ENCODE measurements at places on chromosomes 6 and 20. TPM values are rescaled to one million over a fixed set of nuclear protein-coding genes. Genes with fewer than 3 reads are reported as not detected.
A peak's percentile ranks its signal among the peaks of the same experiment; 100 is the strongest.

The COX4I2 gene
- 11.4 TPM for total RNA-seq

The LY6G6F gene
- not detected for total RNA-seq

The TBPL1 gene
- total RNA-seq, result 17.8 TPM

The CNBD2 gene
- total RNA-seq, result 3.2 TPM

The SOX18 gene
- 83.4 TPM for total RNA-seq

The VGLL2 gene
- total RNA-seq, result 0.26 TPM

The FBXO9 gene
- 91.8 TPM for total RNA-seq

The PRR18 gene
- total RNA-seq, result 0.65 TPM

The HLA-DRB1 gene
- 45.9 TPM for total RNA-seq

The TXLNB gene
- 52.4 TPM for total RNA-seq

The FAM209B gene
- total RNA-seq, result not detected

The CGA gene
- total RNA-seq, result 1.2 TPM

The C20orf202 gene
- total RNA-seq, result not detected

The PXDC1 gene
- 32.8 TPM for total RNA-seq

The CALHM4 gene
- not detected for total RNA-seq

DNA sequence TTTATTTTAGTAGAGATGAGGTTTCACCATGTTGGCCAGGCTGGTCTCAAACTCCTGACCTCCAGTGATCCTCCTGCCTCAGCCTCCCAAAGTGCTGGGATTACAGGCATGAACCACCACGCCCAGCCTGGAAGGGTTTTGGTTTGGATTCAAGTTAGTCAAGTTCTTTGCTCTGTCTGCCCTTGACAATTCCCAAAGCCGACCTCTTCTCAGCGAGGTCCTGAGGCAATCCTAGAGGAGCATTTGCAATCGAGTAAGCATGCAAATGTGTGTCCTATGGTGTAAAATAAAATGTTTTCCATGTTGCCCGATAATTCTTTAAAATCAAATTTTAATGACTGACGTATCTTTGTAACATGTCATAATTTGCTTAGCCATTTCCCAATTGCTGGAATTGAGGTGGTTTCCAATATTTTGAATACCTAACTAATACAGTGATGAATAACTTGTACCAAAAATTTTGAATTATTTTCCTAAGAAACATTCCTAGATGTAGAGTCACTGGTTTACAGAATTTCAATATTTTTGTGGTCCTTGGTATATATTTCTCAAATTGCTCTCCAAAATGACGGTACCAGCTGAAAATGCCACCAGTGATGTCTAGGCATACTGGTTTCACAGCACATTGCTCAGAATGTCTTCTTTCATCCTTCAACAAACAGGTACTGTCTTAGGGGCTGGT is 38.7 kb downstream of the GTF2H5 start:
- no peak for DNase-seq

DNA sequence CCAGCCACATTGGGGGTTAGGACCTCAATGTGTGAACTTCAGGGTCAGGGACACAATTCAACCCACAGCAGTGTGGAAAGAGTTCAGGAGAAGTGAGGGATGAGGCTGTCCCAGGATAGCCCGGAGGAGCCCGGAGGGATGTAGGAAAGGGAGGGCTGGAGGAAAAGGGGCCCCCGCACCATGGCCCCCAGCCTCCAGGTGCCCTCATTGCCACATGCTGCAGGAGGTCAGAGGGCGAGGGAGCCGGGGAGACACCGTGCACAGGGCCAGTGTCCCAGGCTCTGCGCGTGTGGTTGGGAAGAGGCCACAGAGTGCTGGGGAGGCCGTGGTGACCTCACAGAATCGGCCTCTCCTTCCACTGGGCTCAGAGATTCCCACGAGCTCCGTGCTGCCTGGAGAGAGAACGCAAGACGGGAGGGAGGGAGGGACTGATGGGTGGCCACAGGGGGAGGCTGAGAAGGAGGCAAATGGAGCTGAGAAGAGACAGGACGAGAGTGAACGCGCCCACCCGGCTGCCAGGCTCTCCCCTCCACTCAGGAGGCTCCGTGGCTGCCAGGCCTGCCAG is 215.1 kb downstream of the DLL1 start:
- DNase-seq, result peak; percentile 15

DNA sequence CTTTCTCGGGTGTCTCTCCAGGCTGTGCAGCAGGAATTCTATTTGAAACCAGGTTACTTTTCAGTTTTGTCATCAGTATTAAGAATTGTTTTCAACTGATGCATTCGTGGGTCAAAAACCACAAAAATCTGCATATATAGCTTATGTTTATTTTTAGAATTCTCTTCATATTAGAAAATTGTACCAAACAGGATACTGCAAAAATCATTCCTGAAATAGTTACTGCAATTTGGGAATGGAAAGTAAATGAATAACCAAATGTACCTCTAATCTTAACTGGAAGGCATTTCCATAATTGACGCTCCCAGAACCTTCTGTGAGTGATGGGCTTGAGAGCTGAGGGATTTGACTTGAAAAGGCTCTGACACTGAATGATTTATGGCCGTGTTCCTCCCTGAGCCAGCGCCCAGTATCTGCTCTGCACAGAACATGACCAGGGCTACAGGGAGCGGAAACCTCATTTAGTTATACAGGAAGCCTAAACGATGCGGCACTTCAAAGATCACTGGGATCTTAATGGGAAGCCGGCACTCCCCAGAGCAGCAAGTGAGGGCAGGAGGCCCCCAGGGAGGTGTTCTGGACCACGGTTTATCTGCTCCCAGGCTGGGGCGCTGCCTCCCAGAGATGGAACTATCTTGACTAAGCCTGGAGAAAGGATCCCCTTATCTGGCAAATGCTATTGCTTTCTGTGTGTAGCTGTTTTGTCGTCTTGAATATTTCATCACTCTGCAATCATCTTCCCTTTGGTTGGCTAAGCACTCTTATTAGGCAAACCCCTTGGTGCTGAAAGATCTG is 446.0 kb downstream of the QKI start:
- no peak for DNase-seq

- no peak for DNase-seq
Observed at GRCh38 chr6:935582-935981, 242.6 kb upstream of the EXOC2 start.

- DNase-seq, result no peak
Observed at GRCh38 chr6:134446218-134446848, 128.4 kb upstream of the SGK1 start.

- no peak for DNase-seq
Observed at GRCh38 chr6:132179955-132180354, 221.3 kb downstream of the MOXD1 start.

- DNase-seq, result no peak
Observed at GRCh38 chr6:104599821-104600638, 259.7 kb downstream of the HACE1 start.

- no peak for DNase-seq
Observed at GRCh38 chr6:135310291-135310690, 129.2 kb downstream of the MYB start.

GRCh38 chr6:18387061-18387721 is at the start of gene RNF144B:
TSS of gene RNF144B (plus strand) at chr6:18387350. CDS start at chr6:18399535, 12,185 bp downstream.
- DNase-seq, result peak; percentile 87

GRCh38 chr6:25462235-25462897 is 183.2 kb downstream of the CARMIL1 start:
- DNase-seq, result no peak

DNA sequence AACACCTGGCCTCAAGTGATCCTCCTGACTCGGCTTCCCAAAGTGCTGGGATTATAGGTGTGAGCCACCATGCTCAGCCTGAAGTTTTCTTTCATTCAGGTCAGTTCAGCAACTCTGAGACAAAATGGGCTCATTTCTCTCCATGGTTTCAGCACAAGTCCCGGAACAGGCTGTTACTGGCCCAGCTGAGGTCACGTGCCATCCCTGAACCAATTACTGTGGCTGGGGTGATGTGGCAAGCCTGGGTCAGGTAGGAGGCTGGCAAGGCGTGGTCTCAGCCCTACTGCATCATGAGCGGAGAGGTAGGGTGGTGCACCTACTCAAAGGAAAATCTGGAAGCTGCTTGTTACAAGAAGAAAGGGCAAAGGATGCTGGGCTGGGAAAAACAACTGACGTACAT is 326.4 kb downstream of the KIF16B start:
- no peak for DNase-seq

DNA sequence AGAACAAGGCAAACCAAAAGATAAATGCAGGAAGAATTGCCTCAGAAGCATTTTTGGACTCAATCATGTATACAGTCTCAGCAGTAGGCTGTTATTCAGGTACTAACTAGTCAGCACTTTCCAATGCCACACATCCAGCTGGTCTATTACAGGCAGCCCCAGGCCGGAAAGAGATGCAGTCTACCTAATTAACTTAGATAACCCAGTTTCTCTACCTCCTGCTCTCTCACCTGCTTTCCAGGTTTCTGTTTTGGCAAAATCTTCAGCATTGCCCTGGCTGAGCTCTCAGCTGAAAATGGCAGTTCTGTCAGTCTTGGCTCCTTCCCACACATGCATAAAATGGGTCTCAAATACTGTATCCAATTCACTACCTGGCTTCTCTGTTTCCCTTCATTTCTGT is 101.3 kb upstream of the UFL1 start:
- DNase-seq, result no peak

DNA sequence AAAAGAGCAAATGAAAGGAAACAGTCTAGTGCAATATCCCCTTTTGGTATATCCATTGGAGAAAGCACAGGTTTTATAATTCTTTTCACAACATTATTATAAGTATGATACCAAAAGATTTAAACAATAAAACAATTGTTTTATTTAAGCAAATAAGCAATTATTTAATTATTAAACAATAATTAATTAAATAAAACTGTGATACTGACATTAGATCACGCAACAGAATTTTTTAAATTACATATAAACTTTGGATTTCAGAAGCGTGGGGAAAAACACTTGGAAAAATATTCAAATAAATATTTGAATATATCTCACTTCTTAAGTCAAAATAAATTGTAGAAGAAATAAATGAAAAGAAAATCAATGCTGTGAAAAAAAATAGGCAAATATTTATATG is 76.2 kb upstream of the STXBP5 start:
- DNase-seq, result no peak

GRCh38 chr20:5044075-5044620 is 42.8 kb upstream of the SLC23A2 start:
- no peak for DNase-seq

DNA sequence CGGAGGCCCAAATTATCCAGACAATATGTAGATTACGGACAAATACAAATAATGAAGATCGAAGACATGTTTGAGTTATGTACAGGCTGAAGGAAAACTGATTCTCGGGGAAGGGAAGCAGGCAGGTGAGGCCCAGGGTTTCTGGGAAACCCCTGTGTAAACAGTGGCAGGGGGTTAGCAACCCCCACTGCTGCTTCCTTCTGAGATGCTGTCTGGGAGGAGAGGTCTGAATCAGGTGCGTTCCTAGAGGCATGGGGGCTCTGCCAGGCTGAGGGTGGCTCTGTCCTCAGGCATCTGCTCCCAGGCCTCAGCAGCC is 7.2 kb upstream of the MDGA1 start:
- no peak for DNase-seq
